Activated CD4-positive, alpha-beta memory T cell treated with anti-CD3 and anti-CD28 coated beads for 36 hours (primary cell): ENCODE measurements at places on chromosomes 13 and 19. TPM values are rescaled to one million over a fixed set of nuclear protein-coding genes. Genes with fewer than 3 reads are reported as not detected.

Gene FPR1
- total RNA-seq = not detected

Gene ZNF154
- total RNA-seq = 0.48 TPM

Gene SIGLEC6
- total RNA-seq = not detected

Gene ZNF541
- 0.07 TPM for total RNA-seq

Gene RNF17
- not detected for total RNA-seq

Gene PTPRS
- total RNA-seq = 0.69 TPM

Gene PSG11
- not detected for total RNA-seq
